ENCODE measurements at places on chromosomes 7 and 10. TPM values are rescaled to one million over a fixed set of nuclear protein-coding genes. Genes with fewer than 3 reads are reported as not detected.

Gene WNT16
- 0.42 TPM for total RNA-seq

Gene ANXA8L1
- 2.9 TPM for total RNA-seq

Gene LMBR1
- 51.7 TPM for total RNA-seq

Gene SSC4D
- total RNA-seq: 0.59 TPM

Gene ZCWPW1
- total RNA-seq: 1.2 TPM
